ENCODE measurements at places on chromosomes 2 and 18.

DNA sequence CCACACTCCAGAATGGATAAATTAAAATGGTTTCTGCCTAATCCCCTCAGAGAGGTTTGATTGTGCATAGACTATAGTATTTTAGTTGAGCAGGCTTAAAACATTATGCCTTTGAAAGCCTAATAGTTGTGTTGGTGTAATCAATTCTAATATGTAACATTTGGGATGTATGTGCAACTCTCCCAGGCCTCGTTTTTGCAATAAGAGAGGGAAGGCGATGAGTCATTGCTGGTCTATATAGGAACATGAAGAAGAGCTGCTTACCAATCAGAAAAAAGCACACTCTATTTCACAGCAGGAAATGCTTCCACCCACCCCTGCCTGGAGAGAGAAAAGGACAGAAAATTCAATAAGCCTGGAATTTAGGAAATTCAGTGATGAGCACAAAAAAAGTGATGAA, 1424.0 kb upstream of the PIK3C3 start:
- no peak for DNase-seq
- no peaks in the 10 kb centered on the region for H3K4me1 ChIP-seq
- H3K27me3 ChIP-seq = no peaks in the 10 kb centered on the region
- H3K36me3 ChIP-seq = no peaks in the 10 kb centered on the region
- no peak overlapping the region for H3K27ac ChIP-seq

- no peaks in the 10 kb centered on the region for H3K27me3 ChIP-seq
- DNase-seq = no peak
- H3K4me3 ChIP-seq = no peak overlapping the region
- H3K36me3 ChIP-seq = no peaks in the 10 kb centered on the region
- H3K27ac ChIP-seq = no peak overlapping the region
- H3K4me1 ChIP-seq = no peaks in the 10 kb centered on the region
Observed at GRCh38 chr2:126895336-126895735, 3.4 kb upstream of the TEX51 start.

GRCh38 chr2:67041051-67041450, 356.1 kb upstream of the ETAA1 start:
- H3K27me3 ChIP-seq = no peaks in the 10 kb centered on the region
- no peaks in the 10 kb centered on the region for H3K36me3 ChIP-seq
- no peak for DNase-seq

GRCh38 chr2:155023674-155024073, 325.2 kb downstream of the KCNJ3 start:
- no peaks in the 10 kb centered on the region for H3K4me1 ChIP-seq
- H3K36me3 ChIP-seq = no peaks in the 10 kb centered on the region
- no peak for DNase-seq

- H3K27me3 ChIP-seq = peaks cover 72% of the 10 kb centered on the region
- DNase-seq = no peak
- no peak overlapping the region for H3K27ac ChIP-seq
- H3K4me1 ChIP-seq = no peaks in the 10 kb centered on the region
Observed at GRCh38 chr18:47260924-47261701, 9.7 kb upstream of the SKOR2 start.
